ENCODE measurements at places on chromosomes 7 and 10.

- DNase-seq, result no peak
These were observed 1015.2 kb downstream of the XPNPEP1 start for GRCh38 chr10:108908096-108908495.

- no peak for DNase-seq
These were observed 75.3 kb downstream of the SVOPL start for GRCh38 chr7:138625849-138626230.

GRCh38 chr10:79182781-79183467, 114.2 kb downstream of the ZMIZ1 start:
- DNase-seq, result no peak

GRCh38 chr7:44288811-44289340, 36.5 kb downstream of the CAMK2B start:
- DNase-seq, result no peak

- DNase-seq, result no peak
These were observed 74.4 kb upstream of the SFMBT2 start for GRCh38 chr10:7485244-7485556.

Data from AG08396 (cell line).